ENCODE measurements at places on chromosomes 6 and 20.
A peak's percentile ranks its signal among the peaks of the same experiment; 100 is the strongest.

- DNase-seq = no peak
Observed at GRCh38 chr20:20521736-20522135, 153.8 kb downstream of the INSM1 start.

DNA sequence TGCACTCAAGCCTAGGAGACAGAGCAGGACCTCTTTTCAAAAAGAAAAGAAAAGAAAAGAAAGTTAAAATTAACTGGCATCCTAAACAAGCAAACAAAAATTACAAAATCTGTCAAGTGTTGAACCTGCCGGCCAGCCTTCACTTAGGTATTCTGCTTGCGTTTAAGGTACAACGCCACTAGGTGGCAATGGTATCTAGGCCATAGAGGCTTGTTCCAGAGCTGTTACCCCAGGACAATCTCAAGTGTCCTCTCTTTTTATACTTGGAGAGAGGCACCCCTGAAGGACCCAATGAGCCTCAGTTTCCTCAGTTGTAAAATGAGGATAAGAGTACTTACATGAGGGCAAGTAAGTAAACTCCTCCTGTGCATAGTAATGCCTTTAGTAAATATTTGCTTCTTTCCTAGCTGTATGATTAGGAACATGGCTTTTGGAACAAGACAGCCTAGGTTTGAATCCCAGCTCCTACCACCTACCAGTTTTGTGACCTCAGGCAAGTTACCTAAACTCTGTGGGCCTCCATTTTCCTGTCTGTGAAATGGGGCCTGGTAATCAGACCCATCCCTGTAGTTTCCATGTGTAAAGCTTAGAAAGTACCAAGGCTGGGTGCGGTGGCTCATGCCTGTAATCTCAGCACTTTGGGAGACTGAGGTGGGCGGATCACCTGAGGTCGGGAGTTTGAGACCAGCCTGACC, 5.8 kb upstream of the PACSIN1 start:
- no peak for DNase-seq

DNA sequence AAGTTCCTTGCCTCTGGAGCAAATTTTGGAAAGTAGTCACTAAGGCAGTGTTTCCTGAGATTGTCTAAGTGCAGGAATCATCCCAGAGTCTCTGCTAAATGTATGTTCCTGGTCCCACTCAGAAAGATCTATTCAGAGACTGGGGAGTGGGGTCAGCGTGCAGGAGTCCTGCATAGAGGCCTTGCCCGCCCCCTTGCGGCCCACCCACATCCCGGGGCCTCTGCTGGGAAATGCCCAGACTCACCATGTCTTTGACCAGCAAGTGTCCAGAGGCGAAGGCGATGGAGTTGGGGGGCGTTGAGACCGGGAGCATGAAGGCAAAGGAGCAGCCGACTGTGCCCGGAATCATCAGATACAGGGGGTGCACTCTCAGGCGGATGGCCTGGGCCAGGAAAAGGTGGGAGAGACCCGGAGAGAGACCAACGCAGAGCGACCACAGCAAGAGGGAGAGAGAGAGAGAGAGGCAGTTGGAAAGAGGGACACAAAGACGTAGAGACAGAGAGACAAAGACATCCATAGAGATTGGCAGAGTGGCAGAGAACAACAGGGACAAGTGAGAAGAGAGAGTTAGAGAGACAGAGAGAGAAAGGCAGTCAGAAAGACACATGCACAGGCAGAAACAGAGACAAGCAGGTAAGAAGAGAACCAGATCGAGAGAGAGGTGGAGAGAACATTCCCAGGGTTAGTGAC, 12.9 kb upstream of the OCSTAMP start:
- no peak for DNase-seq

GRCh38 chr6:155580904-155581303, 125.3 kb upstream of the NOX3 start:
- DNase-seq = no peak

DNA sequence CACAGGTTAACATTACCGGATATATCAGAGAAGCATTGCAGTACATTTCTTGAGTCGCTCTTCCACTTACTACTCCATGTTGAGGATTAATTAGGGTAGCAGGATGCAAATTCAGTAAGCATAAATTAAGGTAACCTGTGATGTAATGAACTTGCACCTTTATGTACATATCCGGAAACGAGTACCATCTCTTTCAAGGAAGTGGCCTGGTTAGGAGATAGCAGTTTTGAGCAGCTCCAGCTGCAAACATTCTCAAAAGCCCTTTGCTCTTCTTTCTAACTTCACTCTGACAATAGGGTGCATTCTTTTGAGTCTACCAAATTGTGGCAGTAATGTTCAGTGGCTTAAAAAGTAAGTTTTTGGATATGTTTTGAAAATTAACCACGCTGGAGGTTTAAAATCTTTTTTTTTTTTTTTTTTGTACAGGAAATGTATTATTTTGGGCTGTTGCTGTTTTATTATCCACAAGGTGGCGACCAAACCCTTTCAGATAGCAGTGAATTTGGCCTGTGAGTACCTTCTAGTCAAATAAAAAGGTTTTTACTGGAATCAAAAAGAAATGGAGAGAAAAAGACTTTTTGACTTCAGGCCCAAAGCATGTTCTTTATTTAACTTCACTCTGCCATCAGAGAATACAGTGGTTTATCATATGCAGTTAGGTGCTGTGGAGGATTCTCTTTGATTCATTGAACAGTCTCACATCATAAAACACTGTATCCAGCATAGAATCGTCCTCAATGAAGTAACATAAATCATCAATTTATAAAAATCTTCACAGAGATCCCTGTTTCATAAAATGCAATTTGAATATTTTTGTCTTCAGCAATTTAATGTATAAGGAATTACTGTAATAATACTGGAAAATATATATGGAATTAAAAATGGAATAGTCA, 8.9 kb downstream of the FAM217B start:
- DNase-seq = peak; percentile 41

DNA sequence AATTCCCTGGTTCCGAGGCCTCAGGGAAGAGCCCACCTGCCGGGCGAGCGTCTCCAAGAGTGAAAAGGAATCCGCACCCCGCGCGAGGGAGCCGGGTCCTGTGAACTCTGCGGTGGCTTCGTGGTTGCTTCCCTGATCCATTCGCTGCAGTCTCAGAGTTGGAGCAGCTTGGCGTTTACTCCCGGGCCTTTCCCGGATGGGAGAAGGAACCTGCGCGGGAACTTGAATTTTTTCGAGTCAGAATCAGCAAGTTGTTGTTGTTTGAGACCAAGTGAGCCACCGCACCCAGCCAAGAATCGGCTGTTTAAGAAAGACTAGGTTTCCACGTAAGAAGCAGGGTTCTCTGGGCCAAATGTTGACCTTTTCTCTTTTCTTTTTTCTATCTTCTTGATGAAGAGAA, 12.9 kb downstream of the PRSS16 start:
- DNase-seq = no peak

DNA sequence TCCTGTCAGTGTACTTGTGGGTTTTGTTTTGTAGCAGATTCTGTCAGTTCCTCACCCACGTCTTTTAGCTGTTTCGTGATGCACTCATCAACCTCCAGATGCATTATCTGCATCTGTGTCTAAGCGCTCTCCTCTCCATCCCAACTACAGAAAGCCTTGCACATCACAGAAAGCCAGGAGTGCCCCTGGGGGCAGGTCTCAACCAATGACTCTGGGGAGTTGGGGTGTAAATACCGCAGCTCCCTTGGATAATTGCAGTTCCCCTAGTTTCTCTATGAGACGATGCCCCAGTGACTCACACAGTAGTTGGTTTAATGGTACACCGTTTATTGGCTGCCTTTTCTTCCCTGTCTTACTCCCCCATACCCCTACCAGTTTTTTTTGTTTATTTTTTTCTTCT, 158.1 kb downstream of the SOX4 start:
- no peak for DNase-seq

DNA sequence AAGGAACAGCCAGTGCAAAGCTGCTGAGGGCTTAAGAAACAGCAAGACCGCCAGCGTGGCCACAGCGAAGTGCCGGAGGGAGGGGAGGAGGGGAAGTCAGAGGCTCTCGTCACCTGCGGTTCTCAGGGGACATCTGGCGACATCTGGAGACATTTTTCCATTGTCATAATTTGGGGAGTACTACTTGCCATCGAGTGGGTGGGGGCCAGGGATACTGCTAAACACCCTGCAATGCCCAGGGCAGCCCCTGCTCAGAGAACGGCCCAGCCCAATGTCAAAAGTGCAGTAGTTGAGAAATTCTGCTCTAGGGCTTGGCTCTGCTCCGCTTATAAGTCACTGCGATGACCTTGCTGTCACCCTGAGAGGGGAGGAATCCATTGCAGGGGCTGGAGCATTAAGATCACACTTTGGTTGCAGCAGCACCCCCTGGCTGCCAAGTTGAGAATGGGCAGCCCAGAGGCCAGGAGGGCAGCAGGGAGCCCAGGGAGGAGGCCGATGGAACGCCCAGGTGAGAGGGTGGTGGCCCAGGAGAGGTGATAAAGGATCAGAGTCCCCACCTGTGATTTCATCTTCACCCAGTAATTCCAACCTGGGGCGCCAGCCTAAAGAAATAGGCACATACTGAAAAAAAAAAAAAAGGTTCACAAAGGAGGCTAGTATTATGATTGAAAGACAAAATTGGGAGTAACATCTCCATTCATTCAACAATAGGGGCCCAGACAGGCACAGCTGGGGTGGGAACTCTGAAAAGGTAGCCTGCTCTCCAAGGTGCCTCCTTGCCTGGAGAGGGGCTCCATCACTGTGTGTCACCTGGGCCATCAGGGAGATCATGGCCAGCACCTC, 218.2 kb downstream of the BMP7 start:
- no peak for DNase-seq

GRCh38 chr20:13263451-13263850, 42.4 kb downstream of the ISM1 start:
- no peak for DNase-seq

All from NCI-H1417 treated with DMSO at 0.1 percent for 48 hours (cell line).